Panc1 (cell line): ENCODE measurements at places on chromosomes 12 and 14. TPM values are rescaled to one million over a fixed set of nuclear protein-coding genes. Genes with fewer than 3 reads are reported as not detected.

Gene CHGA
- not detected for total RNA-seq

DNA sequence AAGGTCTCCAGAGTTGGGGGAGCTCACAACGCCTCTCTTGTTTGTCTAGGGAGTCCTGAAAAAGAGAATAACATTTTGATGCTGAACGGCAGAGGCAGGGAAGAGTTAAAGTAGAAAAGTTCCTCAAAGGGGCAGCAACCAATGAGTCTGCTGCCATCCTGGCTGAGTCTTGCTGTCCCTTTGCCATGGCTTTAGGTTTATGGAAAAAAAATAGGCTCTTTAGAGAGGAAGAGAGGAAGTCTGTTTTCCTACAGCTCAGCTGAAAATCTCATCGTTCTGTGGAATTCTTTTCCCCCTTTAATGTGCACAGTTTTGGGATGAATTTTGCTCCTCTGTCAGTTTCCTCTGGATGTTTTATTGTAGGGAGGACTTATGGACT lies 314.8 kb upstream of the TBX3 start:
- H3K36me3 ChIP-seq: no peaks in the 10 kb centered on the region
- no peak overlapping the region for H3K4me3 ChIP-seq
- no peak overlapping the region for H3K27ac ChIP-seq

Gene PTPRQ
- total RNA-seq: not detected

Gene RPS6KA5
- total RNA-seq: 2.6 TPM

DNA sequence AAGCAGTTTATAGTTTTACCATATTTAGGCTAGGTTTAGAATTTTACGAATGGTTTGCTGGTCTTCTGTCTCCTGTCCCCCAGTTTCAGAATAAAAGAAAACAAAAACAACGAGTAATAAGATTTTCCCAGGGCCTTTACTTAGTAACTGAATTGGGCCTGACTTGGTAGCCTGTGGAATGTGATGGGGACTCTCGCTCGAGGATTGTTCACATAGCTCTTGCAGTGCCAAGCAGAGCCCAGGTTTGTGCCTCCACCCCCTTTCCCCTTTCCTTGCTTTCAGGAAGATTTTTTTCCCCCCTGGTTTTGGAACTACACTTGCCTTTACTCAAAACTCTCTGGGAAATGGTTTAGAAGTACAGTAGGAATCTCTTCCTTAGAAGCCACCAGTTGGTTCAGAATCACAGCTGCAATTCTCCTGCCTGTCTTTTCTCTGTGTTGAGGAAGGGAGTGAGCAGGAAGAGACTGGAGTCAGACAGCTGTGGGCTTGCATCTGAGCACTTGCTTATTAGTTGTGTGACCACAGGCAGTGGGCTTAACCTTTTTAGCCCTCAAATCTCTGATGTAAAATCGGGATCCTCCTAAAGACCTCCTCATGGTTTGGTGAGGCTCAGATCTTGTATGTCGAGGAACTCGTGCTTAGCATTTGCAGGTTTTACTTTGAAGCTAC lies 501.2 kb downstream of the PCNX1 start:
- no peak overlapping the region for H3K4me3 ChIP-seq
- no peaks in the 10 kb centered on the region for H3K36me3 ChIP-seq
- DNase-seq: no peak
- H3K4me1 ChIP-seq: no peaks in the 10 kb centered on the region

Gene SLC10A1
- not detected for total RNA-seq

DNA sequence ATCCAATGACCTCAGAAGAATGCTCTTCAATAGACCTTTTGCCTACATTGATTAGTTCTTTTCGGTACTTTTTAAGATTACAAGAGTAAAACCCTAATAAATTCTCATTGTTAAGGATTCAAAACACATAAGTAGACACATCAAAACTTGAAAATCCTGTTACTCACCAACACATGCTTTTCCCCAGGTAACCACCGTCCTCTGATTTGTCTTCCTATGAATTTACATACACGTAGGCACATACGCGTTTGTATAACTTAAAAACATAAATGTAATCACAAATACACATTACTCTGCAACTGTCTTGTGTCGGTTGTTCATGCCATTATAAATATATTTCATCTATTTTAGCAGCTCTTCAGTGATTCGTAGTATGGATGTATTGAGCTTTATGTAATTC lies 910 bp upstream of the WASHC4 start:
- H3K27me3 ChIP-seq: no peaks in the 10 kb centered on the region
- H3K4me3 ChIP-seq: peak overlapping the region; percentile 78; the same call in 1 of the 2 replicates
- DNase-seq: no peak
- peak overlapping the region; percentile 93 for H3K27ac ChIP-seq

DNA sequence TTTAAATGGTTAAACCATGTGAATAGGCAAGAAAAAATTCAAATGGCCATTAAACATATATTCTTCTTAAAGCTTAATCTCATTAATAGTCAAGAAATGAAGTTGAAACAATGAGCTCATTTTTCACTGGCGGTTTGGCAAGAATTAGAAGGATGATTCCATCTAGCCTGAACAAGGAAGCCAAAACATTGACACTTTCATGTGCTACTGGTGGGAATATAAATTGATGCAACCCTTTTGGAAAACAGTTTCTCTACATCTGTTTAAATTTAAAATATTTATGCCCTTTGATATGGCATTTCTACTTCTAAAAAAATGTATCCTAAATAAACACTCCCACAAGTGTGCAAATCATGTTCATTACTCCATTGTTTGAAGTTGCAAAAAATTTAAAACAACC lies 174.7 kb upstream of the HIF1A start:
- H3K27ac ChIP-seq: no peak overlapping the region
- no peaks in the 10 kb centered on the region for H3K4me1 ChIP-seq
- no peaks in the 10 kb centered on the region for H3K27me3 ChIP-seq

Gene CCDC59
- total RNA-seq: 39.8 TPM

GRCh38 chr12:53939141-53940108 lies 794 bp downstream of the HOXC13 start:
- no peaks in the 10 kb centered on the region for H3K27me3 ChIP-seq
- DNase-seq: no peak
- peak overlapping the region; percentile 99 for H3K27ac ChIP-seq
- H3K4me3 ChIP-seq: peak overlapping the region; percentile 86
- peaks cover 5% of the 10 kb centered on the region; the same call in 1 of the 2 replicates for H3K36me3 ChIP-seq

DNA sequence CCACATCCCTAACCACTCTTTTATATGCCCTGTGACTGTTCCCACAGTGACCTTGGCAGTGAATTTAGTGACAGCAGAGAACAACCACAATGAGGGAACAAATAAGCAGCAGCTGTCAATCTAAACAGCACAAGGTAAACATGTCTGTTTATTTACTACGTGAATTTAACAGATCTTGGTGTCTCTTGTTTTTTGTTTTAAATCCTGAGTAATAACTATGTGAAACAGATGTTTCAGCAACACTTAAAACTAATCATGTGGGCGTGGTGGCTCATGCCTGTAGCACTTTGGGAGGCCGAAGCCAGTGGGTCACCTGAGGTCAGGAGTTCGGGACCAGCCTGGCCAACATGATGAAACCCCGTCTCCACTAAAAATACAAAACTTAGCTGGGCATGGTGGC lies 17.0 kb upstream of the CFAP54 start:
- DNase-seq: no peak
- H3K27ac ChIP-seq: no peak overlapping the region
- H3K27me3 ChIP-seq: no peaks in the 10 kb centered on the region

GRCh38 chr14:83975435-83975834 lies 1554.5 kb upstream of the FLRT2 start:
- DNase-seq: no peak
- no peaks in the 10 kb centered on the region for H3K4me1 ChIP-seq
- H3K36me3 ChIP-seq: no peaks in the 10 kb centered on the region
- no peak overlapping the region for H3K4me3 ChIP-seq
- no peaks in the 10 kb centered on the region for H3K27me3 ChIP-seq

Gene TAS2R8
- total RNA-seq: not detected

Gene SPIC
- not detected for total RNA-seq

DNA sequence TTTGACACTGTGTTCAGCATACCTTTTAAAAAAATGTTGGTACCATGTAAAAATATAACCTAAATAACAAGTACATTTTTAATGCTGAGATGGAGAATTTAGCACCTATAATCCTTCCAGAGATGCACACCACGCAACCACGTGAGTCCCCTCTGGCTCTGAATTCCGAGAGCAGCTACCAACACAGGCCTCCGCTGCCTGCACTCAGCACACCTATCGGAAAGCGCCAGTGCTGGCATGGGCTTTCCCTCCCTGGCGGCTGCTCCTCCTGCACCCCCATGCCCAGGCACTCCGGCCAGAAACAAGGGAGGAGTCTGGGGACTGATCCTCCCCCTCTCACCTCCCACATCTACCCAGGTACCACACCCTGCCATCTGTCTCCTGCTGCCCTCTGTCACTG lies 47.0 kb downstream of the ITPK1 start:
- DNase-seq: no peak
- H3K27ac ChIP-seq: no peak overlapping the region
- H3K36me3 ChIP-seq: no peaks in the 10 kb centered on the region
- H3K4me1 ChIP-seq: no peaks in the 10 kb centered on the region
- H3K27me3 ChIP-seq: no peaks in the 10 kb centered on the region
- H3K4me3 ChIP-seq: no peak overlapping the region

Gene CEBPE
- not detected for total RNA-seq

DNA sequence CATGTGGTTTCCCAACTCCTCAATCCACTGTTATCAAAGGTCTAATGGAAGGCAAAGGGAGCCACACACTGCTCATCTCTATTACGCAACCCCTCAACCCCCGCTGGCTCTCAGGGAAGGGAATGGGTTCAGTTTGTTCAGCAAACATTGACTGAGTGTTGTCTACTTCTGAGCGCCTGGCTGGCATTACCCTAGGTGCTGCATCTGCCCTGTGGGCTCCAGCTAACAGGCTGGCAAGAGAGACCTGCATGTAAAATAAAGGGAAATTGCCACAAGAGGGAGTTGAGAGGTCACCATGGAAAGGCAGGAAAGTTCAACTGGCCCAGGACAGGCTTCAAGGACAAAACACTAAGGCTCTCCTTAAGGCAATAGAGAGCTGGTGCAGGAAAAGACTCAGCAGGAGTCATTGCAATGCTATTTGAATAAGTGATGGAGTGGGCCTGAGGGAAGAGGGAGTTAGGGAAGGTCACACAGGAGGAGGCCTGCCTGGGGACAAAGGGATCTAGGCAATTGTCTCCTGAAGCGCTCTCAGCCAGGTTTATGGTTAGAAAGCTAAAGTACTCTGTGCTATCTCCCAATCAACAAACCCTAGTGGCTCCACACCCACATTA lies 5.5 kb upstream of the ZNF740 start:
- peaks cover 18% of the 10 kb centered on the region for H3K4me1 ChIP-seq
- H3K27ac ChIP-seq: no peak overlapping the region
- no peak for DNase-seq
- no peaks in the 10 kb centered on the region for H3K36me3 ChIP-seq
- no peak overlapping the region for H3K4me3 ChIP-seq
